Upper lobe of left lung (tissue), 6 donors: ENCODE measurements at places on chromosomes 4 and X.

DNA sequence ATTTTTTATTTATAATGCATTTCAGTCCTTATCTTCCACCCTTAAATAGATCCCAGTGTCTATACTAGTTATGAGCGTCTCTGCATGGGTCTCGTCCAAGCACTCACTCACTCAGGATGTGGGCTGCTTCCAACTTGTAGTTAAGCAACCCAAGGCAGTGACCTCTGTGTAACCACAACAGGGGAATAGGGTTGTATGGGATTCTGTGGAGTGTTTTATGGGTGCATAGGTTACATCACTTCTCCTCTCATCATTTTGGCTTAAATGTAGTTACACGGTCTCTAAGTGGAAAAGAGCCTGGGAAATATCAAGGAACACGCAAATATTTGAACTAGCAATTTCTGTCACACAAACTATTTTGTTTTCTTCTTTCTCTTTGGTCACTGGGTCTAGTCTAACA is 931.0 kb downstream of the STIM2 start:
- no peak overlapping the region for H3K4me3 ChIP-seq

DNA sequence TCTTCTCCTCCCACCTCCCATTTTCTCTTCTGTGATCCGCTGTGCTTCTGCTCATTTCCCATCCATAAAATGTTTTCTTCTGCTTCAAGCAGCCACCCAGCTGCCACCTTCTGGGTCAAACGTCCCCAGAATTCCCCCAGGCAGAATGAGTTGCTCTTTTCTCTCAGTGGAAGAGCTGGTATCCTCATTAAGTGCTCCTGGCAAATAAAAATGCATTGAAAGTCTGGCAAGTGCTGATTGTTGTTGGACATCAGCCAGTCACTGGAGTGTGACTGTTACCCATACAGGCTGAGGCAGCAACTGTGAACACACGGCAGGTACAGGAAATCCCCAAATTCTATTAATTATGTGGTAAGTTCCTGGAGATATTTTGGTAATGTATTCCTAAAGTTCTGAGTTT is 52.6 kb downstream of the LIMCH1 start:
- H3K4me1 ChIP-seq = peaks cover 9% of the 10 kb centered on the region
- no peaks in the 10 kb centered on the region for H3K27me3 ChIP-seq
- no peaks in the 10 kb centered on the region for H3K36me3 ChIP-seq
- DNase-seq = no peak
- no peak overlapping the region for H3K27ac ChIP-seq

DNA sequence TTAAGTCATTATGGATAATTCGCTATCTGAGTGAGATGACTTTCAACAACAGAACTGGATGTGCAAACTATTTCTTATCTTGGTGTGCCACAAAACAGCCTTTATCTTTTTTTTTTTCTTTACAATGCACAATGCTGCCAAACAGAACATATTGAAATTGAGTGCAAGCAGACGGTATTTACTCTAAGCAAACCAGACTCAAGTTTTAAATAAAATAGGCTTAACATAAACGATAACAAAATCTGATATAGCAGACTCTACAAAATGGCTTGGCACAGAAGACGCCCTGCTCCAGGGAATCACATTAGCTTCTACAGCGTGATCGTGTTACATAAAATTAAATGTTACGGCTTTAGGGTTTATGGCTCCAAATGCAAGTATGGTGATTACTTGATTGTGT is 9.6 kb upstream of the STK32B start:
- no peak for DNase-seq
- no peaks in the 10 kb centered on the region for H3K36me3 ChIP-seq
- no peak overlapping the region for H3K4me3 ChIP-seq

GRCh38 chrX:104488811-104489210 is 77.2 kb upstream of the IL1RAPL2 start:
- no peaks in the 10 kb centered on the region for H3K36me3 ChIP-seq
- DNase-seq = no peak

- no peaks in the 10 kb centered on the region for H3K36me3 ChIP-seq
- no peaks in the 10 kb centered on the region for H3K27me3 ChIP-seq
- H3K4me1 ChIP-seq = no peaks in the 10 kb centered on the region
- no peak overlapping the region for H3K27ac ChIP-seq
- no peak for DNase-seq
Measured at GRCh38 chrX:149471397-149471796, 33.7 kb downstream of the IDS start.

GRCh38 chrX:52933976-52934703 is 24.2 kb downstream of the FAM156A start:
- no peak for DNase-seq
- H3K4me3 ChIP-seq = peak overlapping the region; percentile 50
- no peaks in the 10 kb centered on the region for H3K27me3 ChIP-seq
- H3K4me1 ChIP-seq = peaks cover 3% of the 10 kb centered on the region
- H3K27ac ChIP-seq = peak overlapping the region; percentile 90

GRCh38 chrX:133847340-133847994 is 137.9 kb downstream of the GPC3 start:
- H3K36me3 ChIP-seq = no peaks in the 10 kb centered on the region
- DNase-seq = no peak
- no peaks in the 10 kb centered on the region for H3K27me3 ChIP-seq
- H3K4me3 ChIP-seq = no peak overlapping the region
- no peaks in the 10 kb centered on the region for H3K4me1 ChIP-seq

DNA sequence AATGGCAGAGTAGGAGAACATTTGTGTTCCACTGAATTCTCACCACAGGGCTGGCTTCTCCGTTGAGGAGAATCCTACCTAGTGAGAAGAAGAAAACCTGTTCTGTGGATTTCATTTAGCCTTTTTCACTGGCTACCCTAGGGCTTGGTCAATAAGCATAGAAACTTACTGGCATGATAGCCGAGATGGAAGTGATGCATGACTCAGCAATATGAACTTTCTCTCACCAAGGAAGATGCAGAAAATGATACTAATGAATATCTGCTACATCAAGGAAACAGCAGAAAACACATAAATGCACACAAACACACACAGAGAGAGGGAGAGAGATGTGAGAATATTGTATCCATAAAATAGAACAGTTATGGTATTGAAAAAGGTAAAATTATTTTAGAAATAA is 216.3 kb downstream of the HHIP start:
- no peak overlapping the region for H3K27ac ChIP-seq
- no peak for DNase-seq
- no peaks in the 10 kb centered on the region for H3K27me3 ChIP-seq
- H3K36me3 ChIP-seq = no peaks in the 10 kb centered on the region
- no peaks in the 10 kb centered on the region for H3K4me1 ChIP-seq

GRCh38 chr4:75715105-75715799 is 9.1 kb upstream of the USO1 start:
- no peak for DNase-seq
- H3K27me3 ChIP-seq = no peaks in the 10 kb centered on the region
- no peak overlapping the region for H3K4me3 ChIP-seq
- H3K4me1 ChIP-seq = no peaks in the 10 kb centered on the region
- H3K27ac ChIP-seq = peak overlapping the region; percentile 10

DNA sequence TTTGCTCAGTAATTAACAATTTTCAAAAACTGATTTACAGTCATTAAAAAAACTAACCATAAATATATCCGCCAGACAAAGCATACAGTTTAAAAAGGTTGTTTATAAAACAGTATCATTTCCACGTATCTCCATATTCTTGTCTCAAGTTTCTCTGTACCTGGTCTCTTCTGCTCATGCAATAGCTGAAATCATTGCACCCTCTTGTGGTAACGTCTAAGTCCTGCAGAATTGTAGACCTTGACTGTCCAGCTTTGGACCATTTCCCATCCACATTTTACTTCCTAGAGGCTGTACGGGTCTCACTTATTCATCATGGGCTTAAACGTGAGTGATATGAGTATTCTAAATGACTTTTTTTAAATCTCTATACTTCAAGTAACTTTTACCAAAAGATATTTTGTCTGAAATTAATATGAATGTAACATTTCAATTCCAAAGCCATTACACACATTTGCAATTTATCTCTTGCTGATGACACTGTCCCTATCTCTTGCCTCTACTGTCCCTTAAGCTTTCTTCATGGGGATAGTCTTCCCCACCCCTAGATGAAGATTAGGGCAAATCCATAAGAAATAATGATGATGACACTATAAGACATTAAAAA is 118.5 kb downstream of the BTC start:
- DNase-seq = no peak
- no peak overlapping the region for H3K4me3 ChIP-seq
- no peaks in the 10 kb centered on the region for H3K36me3 ChIP-seq
- H3K4me1 ChIP-seq = no peaks in the 10 kb centered on the region
- H3K27me3 ChIP-seq = no peaks in the 10 kb centered on the region

- no peak overlapping the region for H3K27ac ChIP-seq
- H3K27me3 ChIP-seq = no peaks in the 10 kb centered on the region
Measured at GRCh38 chr4:84814094-84814750, 152.3 kb downstream of the WDFY3 start.

GRCh38 chr4:80361329-80361900 is 25.9 kb downstream of the CFAP299 start:
- no peaks in the 10 kb centered on the region for H3K27me3 ChIP-seq
- no peaks in the 10 kb centered on the region for H3K36me3 ChIP-seq
- no peak overlapping the region for H3K4me3 ChIP-seq
- no peak overlapping the region for H3K27ac ChIP-seq
- DNase-seq = no peak

- DNase-seq = no peak
- peak overlapping the region; percentile 100 for H3K27ac ChIP-seq
- no peaks in the 10 kb centered on the region for H3K36me3 ChIP-seq
- peaks cover 54% of the 10 kb centered on the region for H3K4me1 ChIP-seq
- H3K27me3 ChIP-seq = no peaks in the 10 kb centered on the region
- H3K4me3 ChIP-seq = peak overlapping the region; percentile 66
Measured at GRCh38 chrX:24148535-24149350, 786 bp upstream of the ZFX start.

GRCh38 chr4:31518796-31519250 is 798.7 kb downstream of the PCDH7 start:
- DNase-seq = no peak
- H3K36me3 ChIP-seq = no peaks in the 10 kb centered on the region
- no peaks in the 10 kb centered on the region for H3K27me3 ChIP-seq
- H3K27ac ChIP-seq = no peak overlapping the region

- no peaks in the 10 kb centered on the region for H3K27me3 ChIP-seq
- no peak overlapping the region for H3K4me3 ChIP-seq
- peaks cover 5% of the 10 kb centered on the region for H3K4me1 ChIP-seq
Measured at GRCh38 chrX:110159865-110160264, 157.0 kb downstream of the TMEM164 start.
